ENCODE measurements at places on chromosomes 16 and 17.

GRCh38 chr16:63714876-63715275, 1407.0 kb downstream of the CDH11 start:
- DNase-seq, result no peak

- DNase-seq, result no peak
These were observed 71.2 kb upstream of the CHMP6 start for GRCh38 chr17:80920441-80920840.

DNA sequence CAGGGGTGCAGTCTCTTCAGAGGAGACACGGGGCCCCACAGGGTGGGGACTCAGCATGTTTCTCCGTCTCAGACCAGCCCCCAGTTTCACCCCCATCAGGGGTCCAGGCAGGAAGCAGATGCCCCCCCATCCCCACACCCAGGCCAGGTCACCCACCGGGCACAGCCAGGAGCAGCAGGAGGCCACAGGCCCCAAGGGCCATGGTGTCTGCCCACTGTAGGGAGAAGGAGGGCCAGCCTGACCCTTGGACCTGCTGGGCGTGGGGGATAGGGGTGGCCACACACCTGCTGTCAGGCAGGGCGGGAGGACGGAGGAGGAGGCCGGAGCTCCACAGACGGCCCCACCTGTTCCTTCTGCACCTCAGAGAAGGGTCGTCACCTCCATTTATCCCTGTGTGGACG, at the start of gene TPSG1:
TSS of gene TPSG1 (minus strand) at position 218 of the 401 bp plus-strand sequence. CDS start at position 202, 16 bp downstream.
- DNase-seq, result no peak

GRCh38 chr17:17492085-17492484, 4.1 kb downstream of the RASD1 start:
- no peak for DNase-seq

DNA sequence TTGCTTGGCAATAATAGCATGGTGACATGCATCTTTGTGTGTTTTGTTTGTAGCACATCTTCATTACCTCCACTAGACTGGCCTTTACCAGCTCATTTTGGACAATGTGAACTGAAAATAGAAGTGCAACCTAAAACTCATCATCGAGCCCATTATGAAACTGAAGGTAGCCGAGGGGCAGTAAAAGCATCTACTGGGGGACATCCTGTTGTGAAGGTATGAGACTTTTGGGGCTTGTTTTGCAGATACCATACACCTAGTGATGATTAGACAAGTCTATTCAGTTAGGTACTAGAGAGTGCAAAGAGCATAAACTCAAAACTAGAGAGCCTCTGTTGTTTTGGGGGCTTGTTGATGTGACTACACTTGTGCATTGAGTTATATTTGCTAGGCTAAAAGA, 41.2 kb downstream of the NFATC3 start:
- no peak for DNase-seq

- no peak for DNase-seq
These were observed 12.4 kb upstream of the IL4R start for GRCh38 chr16:27301236-27301861.

DNA sequence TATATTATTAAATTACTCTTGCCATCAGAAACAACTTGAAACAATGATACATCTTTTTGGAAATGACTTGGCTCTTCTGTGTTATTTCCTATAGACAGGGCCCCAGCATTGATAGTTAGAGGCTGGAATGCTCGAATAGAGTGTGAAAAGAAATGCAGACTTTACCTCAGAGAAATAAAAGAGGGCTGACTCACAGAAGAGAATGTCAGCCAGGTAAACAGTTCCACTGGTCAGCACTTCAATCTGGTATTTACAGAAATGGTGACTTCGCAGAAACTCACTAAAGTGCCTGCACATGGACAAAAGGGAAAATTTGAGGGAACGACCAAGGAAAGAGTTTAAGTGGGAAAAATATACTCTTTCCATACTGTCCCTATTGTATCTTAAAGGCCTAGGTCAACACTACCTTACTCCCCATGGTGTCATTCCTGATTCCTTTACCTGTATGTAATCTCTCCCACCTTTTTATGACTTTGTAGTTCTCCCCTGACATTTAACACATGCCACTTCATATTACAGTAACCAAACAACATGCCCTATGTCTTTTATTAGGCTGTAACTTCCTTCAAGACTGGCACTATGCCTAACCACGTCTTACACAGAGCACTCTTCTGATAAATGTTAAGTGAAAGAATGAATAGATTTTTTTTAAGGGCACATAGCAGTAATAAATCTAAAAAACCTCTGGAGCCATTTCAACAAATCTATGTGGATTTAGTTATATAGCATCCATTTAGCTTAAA, 36.7 kb downstream of the AKAP10 start:
- peak; percentile 76 for DNase-seq

DNA sequence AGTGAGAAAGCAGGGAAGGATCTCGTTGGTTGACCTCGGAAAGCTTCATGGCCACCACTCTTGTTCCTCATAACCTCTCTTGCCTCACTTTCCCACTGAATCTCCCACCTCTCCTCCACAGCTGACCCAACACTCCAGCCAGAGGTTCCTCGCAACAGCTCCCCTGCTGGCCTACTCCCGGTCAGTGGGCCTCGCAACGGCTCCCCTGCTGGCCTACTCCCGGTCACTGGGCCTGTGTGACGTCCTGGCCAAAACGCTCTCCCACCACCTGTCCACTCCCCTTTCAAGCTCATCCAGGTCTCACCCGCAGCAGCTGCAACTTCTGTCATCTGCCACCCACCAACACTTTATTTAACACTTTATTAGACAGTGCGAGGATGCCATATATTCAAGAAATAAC, 149.1 kb downstream of the VPS53 start:
- DNase-seq, result no peak

- peak; percentile 70 for DNase-seq
These were observed 3.3 kb downstream of the TMEM94 start for GRCh38 chr17:75459590-75460267.

DNA sequence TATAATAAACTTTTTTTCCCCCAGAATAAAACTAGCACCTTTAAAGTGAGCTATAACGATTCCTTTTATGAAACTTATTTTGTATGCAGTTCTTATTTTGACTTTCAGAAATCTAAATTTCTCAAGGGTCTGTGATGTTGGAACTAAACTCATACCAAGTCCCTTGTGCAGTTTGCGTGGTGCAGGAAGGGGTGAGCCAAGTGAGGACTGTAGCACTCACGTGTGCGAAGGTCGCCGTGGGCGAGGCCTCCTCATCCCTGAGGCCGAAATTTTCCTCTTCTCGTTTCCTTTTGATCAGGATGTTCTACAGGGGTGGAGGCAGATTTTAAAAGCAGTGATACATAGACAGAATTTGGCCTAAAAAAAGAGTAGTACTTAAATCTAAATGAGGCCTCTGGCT, 73.7 kb downstream of the RPTOR start:
- DNase-seq, result no peak

- peak; percentile 43 for DNase-seq
These were observed 18.6 kb downstream of the KCTD2 start for GRCh38 chr17:75065562-75066151.

DNA sequence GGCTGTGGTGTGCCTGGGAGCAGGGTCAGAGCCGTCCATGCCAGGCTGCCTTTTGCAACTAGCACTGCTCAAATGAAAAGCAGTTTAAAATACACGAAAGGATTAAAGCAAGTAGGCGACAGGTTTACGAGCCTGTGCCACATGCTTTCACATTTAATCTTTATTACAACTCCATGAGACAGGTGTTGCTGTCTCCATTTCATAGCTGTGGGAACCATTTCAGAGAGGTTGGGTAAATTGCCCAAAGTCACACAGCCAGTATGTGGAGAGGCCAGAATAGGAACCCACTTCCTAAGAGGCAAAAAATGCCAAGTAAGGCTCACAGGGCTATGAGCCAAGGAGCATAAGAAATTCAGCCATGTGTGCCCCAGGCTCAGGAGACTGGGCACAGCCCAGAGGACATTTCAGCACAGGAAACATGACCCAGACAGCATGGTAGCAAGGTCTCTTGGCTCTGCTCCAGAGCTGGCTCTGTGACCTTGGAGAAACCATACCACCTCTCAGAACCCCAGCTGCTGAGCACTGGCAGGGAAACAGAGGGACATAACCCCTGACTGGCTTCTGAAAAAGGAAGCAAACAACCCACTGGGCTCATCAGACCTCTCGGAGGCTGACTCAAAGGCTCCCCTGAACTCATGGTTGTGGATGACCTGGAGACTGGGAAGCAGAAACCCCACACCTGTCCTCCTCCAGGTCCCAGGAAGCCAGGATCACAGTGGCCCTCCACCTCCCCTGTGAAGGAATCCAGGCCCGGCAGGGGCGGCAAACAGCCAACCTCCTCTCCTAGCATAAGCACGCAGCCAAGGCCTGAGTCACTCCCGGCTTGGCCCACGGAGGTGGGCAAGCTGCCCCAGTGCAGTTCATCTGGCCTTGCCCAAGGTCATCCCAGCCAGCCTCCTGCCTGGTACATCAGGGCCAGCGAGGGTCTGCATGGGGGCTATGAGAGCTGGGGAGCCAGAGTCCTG, 40.3 kb upstream of the MRPS23 start:
- peak; percentile 81 for DNase-seq

DNA sequence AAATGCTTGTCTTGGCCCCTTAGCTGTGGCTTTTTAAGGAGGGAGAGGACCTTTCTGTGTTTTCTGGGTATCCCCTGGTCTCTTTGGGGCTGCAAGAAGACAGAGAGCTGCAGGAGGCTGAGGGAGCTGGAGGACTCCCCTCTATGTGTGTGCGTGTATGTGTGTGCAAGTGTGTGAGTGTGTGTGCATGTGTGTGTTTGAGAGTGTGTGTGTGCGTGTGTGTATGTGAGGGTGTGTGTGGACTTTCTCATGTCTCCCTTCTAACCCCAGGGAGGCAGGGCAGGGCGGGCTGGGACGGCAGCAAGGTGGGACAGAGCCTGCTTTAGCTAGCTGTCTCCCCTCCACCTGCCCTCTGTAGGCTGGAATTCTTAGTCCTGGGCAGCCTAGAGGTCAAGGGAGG, 1.9 kb downstream of the PRSS54 start:
- DNase-seq, result no peak

DNA sequence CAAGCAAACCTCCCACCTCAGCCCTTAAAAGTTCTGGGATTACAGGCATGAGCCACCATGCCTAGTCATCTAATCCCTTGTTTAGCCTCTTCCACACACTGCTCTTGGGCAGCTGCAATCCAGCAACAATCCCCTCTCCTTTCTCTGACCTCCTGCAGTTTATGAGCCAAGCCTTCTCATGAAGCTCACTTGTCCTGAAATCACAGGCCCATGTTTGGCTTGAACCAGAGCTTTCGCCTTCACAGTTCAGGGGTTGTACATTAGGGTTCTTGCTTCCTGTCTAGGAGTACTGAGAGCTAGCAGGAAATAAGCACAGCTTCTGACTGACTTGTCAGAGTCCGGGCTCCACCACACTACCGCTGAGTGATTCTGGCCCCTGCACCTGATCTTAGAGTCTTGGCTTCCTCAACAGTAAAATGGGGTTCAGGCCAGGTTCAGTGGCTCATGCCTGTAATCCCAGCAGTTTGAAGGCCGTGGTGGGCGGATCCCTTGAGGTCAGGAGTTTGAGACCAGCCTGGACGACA, 16.3 kb downstream of the ERAL1 start:
- no peak for DNase-seq

DNA sequence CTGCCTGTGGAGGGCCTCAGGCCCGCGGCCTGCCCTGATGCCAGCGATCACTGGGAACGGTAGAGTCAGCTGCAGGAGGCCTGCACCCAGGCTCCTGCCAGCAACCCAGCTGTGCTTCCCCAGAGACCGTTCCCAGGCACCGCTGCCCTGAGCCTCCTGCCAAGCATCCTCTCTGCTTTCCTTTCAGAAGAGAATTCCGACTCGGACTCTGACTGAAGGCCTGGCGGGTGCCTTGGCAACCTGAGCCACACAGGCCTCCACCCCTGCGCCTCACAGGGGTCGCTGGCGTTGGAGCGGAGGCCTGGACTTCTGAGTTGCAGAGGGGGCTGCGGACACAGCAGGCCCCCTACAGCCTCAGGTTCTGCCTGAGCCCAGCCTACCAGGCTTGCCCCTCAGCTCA, 7.9 kb downstream of the CMTM3 start:
- no peak for DNase-seq

DNA sequence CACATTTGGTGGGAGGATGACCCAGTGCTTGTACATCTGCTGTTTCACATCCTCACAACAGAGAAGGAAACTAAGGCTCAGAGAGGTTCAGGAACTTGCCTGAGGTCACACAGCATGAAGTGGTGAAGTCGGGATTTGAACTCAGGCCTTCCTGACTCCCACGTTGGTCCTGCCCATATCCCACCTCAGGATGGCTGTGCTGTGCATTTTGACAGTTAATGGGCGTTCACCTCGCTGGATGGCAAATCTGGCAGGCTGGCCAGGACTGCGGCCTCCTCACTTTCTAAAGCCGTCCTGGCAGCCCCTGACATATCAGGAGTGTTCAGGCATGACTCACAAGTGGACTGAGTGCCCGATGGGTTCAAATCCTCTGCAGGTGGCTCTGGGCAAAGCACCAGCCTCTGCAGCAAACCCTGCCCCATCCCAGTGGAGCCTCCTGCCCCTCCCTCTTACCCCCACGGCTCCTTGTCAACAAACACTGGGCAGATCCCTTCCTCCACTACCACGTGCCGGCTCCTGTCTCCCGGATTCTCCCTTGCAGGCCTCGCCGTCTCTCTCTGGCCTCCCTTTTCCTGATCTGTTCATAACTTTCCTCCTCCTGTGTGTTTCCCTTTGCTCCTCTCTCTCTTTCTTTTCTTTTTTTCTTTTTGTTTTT, 29.2 kb downstream of the SOCS3 start:
- DNase-seq, result peak; percentile 77

- no peak for DNase-seq
These were observed 182.6 kb downstream of the LGALS9B start for GRCh38 chr17:20284570-20285295.

- no peak for DNase-seq
These were observed 14.9 kb downstream of the LIMD2 start for GRCh38 chr17:63685041-63685440.

- DNase-seq, result no peak
These were observed 31.5 kb upstream of the EFCAB13 start for GRCh38 chr17:47292206-47292605.

DNA sequence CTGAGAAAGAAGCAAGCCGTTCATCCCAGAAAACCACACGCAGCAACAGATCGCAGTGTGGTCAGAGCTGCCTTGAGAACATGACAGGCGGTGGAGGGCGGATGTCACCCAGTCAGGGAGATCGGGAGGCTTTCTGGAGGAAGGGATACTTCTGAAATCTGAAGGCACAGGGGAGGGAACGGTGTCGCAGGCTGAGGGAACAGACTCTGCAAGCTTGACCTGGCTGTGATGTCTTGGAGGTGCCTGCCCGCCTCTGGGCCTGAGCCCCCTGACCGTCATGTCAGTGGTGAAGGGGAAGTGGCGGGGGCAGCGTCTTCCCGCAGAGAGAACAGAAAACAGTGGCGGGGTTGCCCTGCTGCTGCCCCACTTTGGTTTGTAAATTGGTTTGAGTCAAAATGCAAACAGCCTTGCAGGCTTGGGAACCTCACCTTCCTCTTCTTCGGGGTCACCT, 8.1 kb upstream of the ATP2A3 start:
- no peak for DNase-seq

- no peak for DNase-seq
These were observed 63.7 kb upstream of the AMZ2 start for GRCh38 chr17:68184141-68184571.

- DNase-seq, result no peak
These were observed 24.4 kb upstream of the PHKG2 start for GRCh38 chr16:30723725-30724355.
